Calu3 (cell line): ENCODE measurements at places on chromosomes 5 and 9. TPM values are rescaled to one million over a fixed set of nuclear protein-coding genes. Genes with fewer than 3 reads are reported as not detected.

- no peak for DNase-seq
Measured at GRCh38 chr5:96350678-96351077, 82.4 kb downstream of the PCSK1 start.

DNA sequence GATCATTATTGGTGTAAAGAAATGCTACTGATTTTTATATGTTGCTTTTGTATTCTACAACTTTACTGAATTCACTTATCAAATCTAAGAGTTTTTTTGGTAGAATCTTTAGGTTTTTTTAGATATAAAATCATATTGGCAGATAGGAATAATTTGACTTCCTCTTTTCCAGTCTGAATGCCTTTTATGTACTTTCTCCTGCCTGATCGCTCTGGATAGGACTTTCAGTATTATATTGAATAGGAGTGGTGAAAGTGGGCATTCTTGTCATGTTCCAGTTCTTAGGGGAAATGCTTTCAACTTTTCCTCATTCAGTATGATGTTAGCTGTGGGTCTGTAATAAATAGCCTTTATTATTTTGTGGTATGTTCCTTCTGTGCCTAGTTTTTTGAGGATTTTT lies 8.3 kb downstream of the AHRR start:
- no peak for DNase-seq

DNA sequence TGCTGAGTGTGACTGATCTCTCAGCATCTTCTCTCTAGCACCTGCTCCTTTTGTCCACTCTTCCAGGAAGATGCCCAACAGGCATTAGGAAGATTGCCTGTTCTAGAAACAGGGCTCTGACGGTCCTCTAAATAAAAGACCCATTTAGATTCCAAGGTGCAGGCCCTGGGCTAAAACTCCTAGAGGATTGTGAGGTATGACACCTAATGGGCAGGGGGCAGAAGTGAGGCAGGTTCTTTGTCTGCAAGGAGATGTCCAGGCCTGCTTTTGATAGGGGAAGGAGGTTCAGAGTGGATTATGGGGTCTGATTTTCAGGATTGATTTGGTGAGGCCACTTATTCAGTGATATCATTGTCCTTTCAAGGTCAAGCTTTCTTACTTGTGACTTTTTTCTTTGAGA lies 140.8 kb upstream of the TRPC7 start:
- no peak for DNase-seq

The PCDHGA7 gene
- 0.73 and 0.90 TPM in 2 replicates for total RNA-seq

The C9orf153 gene
- total RNA-seq = not detected in 2 replicates
